ENCODE measurements at places on chromosomes 6 and 20.

GRCh38 chr6:117272891-117273290 lies 7.5 kb downstream of the VGLL2 start:
- DNase-seq, result no peak

- DNase-seq, result peak; percentile 59
Observed at GRCh38 chr6:18595774-18596530, 208.8 kb downstream of the RNF144B start.

- no peak for DNase-seq
Observed at GRCh38 chr20:41330343-41330720, 10.3 kb upstream of the LPIN3 start.

GRCh38 chr6:45613656-45614055 lies 235.9 kb upstream of the SUPT3H start:
- DNase-seq, result no peak

DNA sequence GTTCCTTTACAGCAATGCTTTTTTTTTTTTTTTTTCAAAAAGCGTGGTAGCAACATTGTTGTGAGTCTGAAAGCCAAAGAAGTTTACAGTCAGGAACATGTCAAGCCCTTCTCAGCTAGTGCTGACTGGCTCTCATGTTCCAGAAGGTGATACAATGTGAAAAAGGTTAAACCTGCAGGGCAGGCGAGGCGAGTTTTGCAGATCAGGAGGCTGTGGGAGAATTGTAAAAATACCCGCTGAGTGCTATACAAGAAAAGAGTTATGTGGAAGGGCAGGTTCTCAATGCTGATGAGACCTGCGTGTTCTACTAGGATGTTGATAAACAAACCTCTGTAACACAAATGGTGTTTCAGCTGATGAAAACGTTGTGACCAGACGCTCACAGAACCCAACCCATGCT lies 30.9 kb upstream of the RPP40 start:
- DNase-seq, result no peak

DNA sequence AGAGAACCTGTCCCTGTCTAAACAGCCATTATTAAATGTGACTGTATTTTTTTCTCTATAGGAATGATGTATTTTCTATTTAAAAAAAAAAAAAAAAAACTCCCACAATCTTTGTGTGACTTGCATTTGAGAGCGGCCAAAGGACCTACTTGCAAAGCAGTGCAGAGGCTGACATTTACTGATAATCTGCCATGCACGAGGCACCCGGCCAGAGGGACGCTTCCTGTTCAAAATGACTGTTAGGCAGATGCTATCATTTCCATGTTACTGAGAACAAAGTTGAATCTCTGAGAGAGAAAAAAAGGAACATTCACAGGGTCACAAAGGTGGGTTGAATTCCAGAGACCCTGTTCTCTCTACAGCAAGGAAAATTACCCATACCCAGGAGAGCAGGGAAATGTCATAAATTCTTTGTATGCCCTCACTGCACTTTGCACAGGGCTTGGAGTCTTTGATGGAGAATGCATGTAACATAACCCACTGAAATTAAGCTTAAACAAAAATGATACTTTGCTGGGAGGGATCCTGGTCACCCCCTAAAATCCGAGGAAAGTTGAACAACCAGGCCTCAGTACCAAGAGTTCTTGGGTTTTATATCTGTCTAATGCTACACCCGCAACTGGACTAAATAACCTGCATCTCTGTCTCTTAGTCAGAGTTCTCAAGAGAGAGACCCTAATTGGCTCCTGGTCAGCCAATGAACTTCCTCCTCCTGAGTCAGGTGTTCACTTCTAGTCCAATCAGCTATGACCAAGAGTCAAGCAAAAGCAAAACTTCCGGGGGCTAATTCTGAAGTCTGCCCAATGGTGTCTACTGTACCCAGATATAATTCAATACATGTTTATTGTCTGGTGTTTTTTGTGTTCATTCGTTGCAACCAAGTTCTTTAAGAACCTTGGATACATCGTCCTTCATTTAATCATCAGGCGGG lies 61.2 kb downstream of the GCLC start:
- DNase-seq, result no peak

Data from COR-L47 (cell line).